Progenitor cell of endocrine pancreas (in vitro differentiated cells): ENCODE measurements at places on chromosomes 6 and 20.

DNA sequence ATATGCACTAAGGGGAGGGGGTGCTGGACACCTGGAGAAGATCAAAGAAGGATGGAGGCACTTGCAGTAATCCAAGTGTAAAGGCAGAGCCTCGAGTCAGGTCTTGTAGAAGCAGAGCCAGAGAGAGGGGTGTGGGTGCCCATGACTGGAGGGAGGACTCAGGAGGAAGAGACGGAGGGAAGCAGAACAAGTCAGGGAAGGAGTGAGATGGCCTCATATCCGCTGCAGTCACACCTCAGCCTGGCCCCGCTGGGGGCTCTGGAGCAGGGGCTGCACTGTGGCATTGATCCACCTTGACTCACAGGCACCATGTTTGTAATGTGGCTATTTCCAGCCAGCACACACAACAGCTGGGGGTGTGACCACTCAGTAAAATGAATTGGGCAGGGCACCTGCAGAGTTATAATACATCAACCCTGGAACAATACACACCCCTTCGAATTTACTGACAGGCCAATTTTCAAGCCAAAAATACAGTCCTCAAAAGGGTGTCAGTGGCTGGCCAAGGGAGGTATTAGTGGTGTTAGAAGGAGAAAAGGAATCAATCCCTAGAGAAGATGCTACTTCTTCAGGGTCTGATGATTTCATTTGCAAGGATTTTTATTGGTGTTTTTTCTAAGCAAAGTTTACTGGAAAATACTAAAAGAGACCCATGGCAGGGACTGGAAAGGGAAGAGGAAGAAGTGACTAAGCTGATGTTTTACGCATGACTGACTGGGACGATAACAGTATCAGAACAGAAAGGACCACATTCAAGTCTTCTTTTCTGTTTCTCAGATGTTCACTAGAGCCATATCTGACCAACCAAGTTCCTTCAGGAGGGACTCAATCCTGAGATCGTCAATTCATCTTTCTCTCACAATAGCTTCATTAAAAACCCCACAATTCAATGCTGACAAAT lies 18.9 kb upstream of the NXT1 start:
- peaks cover 5% of the 10 kb centered on the region for H3K27me3 ChIP-seq
- no peak overlapping the region for H3K4me3 ChIP-seq
- no peaks in the 10 kb centered on the region for H3K4me1 ChIP-seq
- no peak overlapping the region for H3K27ac ChIP-seq
- no peaks in the 10 kb centered on the region for H3K36me3 ChIP-seq

- no peak overlapping the region for H3K27ac ChIP-seq
- H3K4me1 ChIP-seq = no peaks in the 10 kb centered on the region
- H3K36me3 ChIP-seq = no peaks in the 10 kb centered on the region
- peaks cover 7% of the 10 kb centered on the region for H3K27me3 ChIP-seq
- no peak overlapping the region for H3K4me3 ChIP-seq
- no peak for DNase-seq
Measured at GRCh38 chr20:15895560-15896084, 677.6 kb downstream of the KIF16B start.

DNA sequence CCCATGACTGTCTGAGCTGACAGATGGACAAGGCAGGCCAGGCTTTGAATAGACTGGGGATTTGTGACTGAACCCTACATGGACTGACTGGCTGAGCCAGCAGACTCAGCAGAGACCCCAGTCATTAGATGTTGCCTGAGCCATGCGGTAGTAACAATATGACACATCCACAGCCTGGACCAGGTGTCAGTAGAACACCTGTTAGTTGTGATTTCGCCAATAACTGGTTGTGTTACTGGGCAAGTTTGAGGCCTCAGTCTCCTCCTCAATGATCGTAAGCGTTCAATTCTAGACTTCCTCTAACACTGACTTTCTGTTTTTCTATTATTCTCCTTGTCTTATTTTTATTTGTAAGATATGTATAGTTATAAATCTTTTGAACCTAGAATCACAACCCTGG lies 311.9 kb upstream of the MAP3K7 start:
- H3K36me3 ChIP-seq = no peaks in the 10 kb centered on the region
- no peak for DNase-seq
- no peak overlapping the region for H3K4me3 ChIP-seq

GRCh38 chr20:51396365-51396909 lies 146.1 kb downstream of the NFATC2 start:
- no peak overlapping the region for H3K4me3 ChIP-seq
- no peaks in the 10 kb centered on the region for H3K4me1 ChIP-seq
- H3K27me3 ChIP-seq = no peaks in the 10 kb centered on the region
- no peak for DNase-seq
- H3K27ac ChIP-seq = no peak overlapping the region

DNA sequence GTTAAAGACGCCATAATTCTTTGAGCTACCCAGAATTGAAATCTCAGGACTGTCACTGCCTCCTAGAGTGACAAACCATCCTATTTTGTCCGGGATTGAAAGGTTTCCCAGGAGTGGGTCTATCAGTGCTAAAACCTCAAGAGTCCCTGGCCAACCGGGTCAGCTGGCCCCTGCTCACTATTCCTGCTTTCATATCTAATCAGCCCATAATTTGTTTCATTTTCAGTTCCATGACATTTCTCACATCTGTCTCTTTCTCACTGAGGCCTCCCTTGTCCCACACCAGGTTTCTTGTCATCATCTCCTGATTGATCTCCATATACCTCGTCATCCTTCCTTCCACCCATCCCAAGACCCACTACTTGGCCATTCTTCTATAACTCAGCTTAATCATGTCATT lies 98.2 kb downstream of the SLC35B3 start:
- no peaks in the 10 kb centered on the region for H3K27me3 ChIP-seq
- DNase-seq = no peak
- no peaks in the 10 kb centered on the region for H3K36me3 ChIP-seq
- no peak overlapping the region for H3K4me3 ChIP-seq
- no peak overlapping the region for H3K27ac ChIP-seq
- H3K4me1 ChIP-seq = no peaks in the 10 kb centered on the region

DNA sequence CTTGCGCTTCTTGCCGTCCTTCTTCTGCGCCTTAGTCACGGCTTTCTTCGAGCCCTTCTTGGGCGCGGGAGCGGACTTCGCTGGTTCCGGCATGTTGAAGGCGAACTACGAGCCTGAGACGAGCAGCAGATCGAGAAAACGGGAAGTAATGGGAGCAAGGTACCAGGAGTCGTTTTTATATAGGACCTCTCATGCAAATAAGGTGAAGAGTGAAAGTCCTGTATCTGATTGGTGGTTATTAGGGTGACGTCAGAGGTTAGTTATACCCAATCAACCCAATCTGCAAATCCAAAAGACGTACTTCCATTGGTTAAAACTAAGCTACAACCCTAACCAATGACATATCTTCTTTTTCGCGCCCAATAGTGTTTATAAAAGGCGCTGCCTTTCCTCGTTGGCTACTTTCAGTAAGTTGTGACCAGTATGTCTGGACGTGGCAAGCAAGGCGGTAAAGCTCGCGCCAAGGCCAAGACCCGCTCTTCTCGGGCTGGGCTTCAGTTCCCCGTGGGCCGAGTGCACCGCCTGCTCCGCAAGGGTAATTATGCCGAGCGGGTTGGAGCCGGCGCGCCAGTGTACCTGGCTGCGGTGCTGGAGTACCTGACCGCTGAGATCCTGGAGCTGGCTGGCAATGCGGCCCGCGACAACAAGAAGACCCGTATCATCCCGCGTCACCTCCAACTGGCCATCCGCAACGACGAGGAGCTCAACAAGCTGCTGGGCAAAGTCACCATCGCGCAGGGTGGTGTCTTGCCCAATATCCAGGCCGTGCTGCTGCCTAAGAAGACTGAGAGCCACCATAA lies 100.6 kb upstream of the PRSS16 start:
- H3K4me3 ChIP-seq = no peak overlapping the region
- H3K36me3 ChIP-seq = no peaks in the 10 kb centered on the region
- no peaks in the 10 kb centered on the region for H3K27me3 ChIP-seq
- H3K4me1 ChIP-seq = peaks cover 8% of the 10 kb centered on the region
- H3K27ac ChIP-seq = no peak overlapping the region
- peak; percentile 76 for DNase-seq

DNA sequence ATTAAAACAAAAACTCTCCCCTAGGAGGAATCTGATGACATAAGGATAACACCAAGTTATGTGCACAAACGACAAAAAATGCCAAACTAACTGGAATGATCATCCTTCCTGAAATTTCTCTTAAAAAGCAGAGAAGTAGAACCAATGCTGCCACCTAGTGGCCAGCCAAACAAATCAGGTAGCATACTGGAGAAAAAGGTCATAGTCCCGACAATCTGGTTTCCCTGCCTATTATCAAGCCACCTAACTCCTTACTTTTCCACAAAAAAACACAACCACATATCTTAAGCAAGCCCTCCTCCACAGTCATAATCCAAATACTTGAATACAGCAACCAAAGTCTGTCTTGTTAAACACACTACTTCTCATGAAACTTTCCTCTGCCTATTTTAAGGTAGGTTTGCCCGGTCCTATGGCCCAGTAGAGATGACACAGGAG lies 5.3 kb downstream of the OARD1 start:
- peaks cover 58% of the 10 kb centered on the region for H3K4me1 ChIP-seq
- H3K4me3 ChIP-seq = peak overlapping the region; percentile 50
- peak; percentile 43 for DNase-seq
- peak overlapping the region; percentile 94 for H3K27ac ChIP-seq
- H3K36me3 ChIP-seq = peaks cover 7% of the 10 kb centered on the region

DNA sequence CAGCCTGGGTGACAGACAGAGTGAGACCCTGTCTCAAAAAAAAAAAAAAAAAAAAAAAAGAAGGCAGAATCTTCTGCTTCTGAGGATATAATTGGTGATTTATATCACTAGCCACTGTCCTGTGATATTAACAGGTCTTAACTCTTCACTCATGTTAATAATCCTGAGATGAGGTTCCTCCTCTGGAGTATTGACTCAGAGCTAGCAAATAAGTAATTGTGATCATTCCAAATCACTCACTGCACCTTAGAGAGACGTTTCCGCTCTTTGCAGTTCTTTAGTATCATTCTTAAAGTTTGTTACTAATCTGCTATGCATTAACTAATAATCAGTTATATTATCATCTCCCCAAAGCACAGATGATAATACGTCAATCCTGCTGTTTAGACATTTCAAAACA lies 41.6 kb upstream of the NOX3 start:
- H3K4me3 ChIP-seq = no peak overlapping the region
- peaks cover 1% of the 10 kb centered on the region for H3K36me3 ChIP-seq
- no peak overlapping the region for H3K27ac ChIP-seq
- H3K27me3 ChIP-seq = no peaks in the 10 kb centered on the region

- no peak overlapping the region for H3K27ac ChIP-seq
- no peak overlapping the region for H3K4me3 ChIP-seq
- H3K27me3 ChIP-seq = peaks cover 4% of the 10 kb centered on the region
- peaks cover 13% of the 10 kb centered on the region for H3K4me1 ChIP-seq
- no peaks in the 10 kb centered on the region for H3K36me3 ChIP-seq
Measured at GRCh38 chr6:45611491-45611890, 233.8 kb upstream of the SUPT3H start.

DNA sequence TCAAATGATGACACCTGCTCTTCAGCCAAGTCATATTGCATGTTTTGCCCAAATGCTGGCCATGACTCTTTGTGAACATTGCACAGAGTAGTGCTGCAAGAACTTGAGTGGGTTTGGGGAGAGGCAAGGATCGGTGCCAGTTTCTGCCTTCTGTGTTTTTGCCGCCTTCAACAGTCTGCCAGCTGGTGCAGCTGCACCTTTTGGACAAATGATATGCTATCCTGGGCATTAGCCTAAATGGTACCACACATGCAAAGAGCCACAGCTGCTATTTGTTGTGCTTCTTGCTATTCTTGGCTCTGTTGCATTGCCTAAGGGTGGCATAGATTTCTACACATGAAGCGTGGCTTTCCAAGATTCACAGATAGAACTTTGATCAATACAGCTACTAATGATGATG lies 189.0 kb upstream of the CCN2 start:
- no peak overlapping the region for H3K4me3 ChIP-seq
- H3K27ac ChIP-seq = no peak overlapping the region
- no peak for DNase-seq
- no peaks in the 10 kb centered on the region for H3K27me3 ChIP-seq
- peaks cover 5% of the 10 kb centered on the region for H3K4me1 ChIP-seq

DNA sequence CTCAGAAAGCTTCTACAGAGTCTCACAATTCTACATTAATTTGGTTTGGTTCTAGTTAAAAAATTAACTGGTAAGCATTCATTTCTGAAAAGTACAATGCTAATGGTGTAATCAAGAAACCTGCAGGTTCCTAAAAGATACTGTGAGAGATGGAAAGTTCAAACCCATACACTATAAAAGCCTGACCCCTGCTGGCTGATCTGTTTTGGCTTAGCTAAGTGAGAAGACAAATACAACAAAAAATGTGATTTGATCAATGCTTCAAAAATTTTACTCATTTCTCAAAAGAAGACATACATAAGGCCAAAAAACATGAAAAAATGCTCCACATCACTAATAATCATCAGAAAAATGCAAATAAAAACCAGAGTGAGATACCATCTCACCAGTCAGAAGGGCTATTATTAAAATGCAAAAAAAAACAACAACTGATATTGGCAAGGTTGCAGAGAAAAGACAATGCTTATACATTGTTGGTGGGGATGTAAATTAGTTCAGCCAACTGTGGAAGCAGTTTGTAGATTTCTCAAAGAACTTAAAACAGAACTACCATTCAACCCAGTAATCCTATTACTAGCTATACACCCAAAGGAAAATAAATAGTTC lies 102.8 kb downstream of the MOXD1 start:
- H3K27me3 ChIP-seq = no peaks in the 10 kb centered on the region
- no peak for DNase-seq
- H3K36me3 ChIP-seq = peaks cover 1% of the 10 kb centered on the region
- H3K27ac ChIP-seq = no peak overlapping the region
- no peaks in the 10 kb centered on the region for H3K4me1 ChIP-seq

- no peak for DNase-seq
- H3K36me3 ChIP-seq = no peaks in the 10 kb centered on the region
- no peaks in the 10 kb centered on the region for H3K4me1 ChIP-seq
- no peaks in the 10 kb centered on the region for H3K27me3 ChIP-seq
- H3K27ac ChIP-seq = no peak overlapping the region
Measured at GRCh38 chr6:11618533-11618932, 81.0 kb downstream of the TMEM170B start.

DNA sequence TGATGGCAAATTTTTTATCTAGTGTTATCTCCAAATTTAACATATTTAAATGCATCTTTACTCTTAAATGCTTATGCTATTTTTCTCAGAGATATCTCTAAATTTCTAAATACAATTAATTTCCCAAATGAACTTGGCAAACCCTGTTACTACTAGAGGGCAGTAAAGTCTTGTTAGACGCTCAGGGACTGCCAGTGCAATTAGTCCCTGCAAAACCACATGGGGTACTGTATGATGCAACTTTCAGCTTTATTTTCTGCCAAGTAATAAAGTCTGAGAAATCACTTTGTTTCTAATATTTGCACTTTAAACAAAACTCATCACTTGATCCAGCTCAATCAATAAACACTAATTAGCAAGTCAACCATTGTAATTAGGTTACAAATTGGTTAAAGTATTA lies 76.0 kb upstream of the ADGRB3 start:
- H3K4me1 ChIP-seq = no peaks in the 10 kb centered on the region
- H3K4me3 ChIP-seq = no peak overlapping the region
- DNase-seq = no peak

GRCh38 chr20:48619126-48620101 lies 208.4 kb downstream of the PREX1 start:
- peaks cover 3% of the 10 kb centered on the region for H3K4me1 ChIP-seq
- peaks cover 2% of the 10 kb centered on the region for H3K27me3 ChIP-seq
- H3K4me3 ChIP-seq = no peak overlapping the region

GRCh38 chr6:128855581-128856085 lies 27.3 kb upstream of the LAMA2 start:
- H3K4me1 ChIP-seq = peaks cover 1% of the 10 kb centered on the region
- H3K4me3 ChIP-seq = no peak overlapping the region
- H3K27ac ChIP-seq = no peak overlapping the region
- H3K36me3 ChIP-seq = no peaks in the 10 kb centered on the region
- DNase-seq = no peak
